ENCODE measurements at places on chromosomes 2 and 18. TPM values are rescaled to one million over a fixed set of nuclear protein-coding genes. Genes with fewer than 3 reads are reported as not detected.
A peak's percentile ranks its signal among the peaks of the same experiment; 100 is the strongest.

DNA sequence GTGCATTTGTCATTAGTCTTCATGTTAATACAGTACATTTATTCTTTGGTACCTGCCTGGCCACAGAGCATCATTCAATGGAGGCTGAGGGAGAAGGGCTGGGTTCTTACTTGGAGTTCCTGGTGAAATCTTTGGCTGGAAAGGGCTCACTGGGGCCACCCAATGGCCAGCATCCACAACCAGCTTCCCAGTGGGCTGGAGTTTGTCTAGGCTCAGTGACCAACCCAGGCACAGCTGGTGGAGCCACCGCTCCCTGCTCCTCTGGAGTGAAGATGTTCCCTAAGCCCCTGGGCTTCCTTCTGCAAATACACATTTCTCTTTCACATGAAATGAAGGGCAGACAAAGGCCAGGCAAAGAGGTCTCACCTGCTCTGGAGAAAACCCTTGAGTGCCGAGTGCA lies 34.4 kb downstream of the EHD3 start:
- DNase-seq, result no peak

DNA sequence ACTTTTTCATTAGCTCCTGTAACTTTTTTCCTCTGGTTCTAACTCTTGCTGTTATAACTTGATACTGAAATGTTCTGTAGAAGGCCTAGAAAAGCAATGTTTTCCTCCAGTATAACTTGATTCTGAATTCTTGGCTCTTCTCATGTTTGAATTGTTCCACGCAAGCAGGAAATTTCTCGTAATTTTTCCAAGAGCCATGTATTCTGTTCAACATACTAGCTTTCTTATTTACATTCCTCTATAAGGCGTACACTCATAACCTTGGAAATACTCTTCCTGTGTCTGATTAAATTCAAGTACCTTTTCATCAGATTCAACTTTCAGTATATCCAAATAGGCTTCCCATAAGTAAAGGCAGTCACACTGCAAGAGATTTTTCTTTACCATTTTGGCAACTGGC lies 109.1 kb downstream of the SMAD2 start:
- DNase-seq, result no peak

- no peak for DNase-seq
These were observed 36.8 kb upstream of the LCLAT1 start for GRCh38 chr2:30410217-30410616.

GRCh38 chr18:69974365-69974764 lies 26.7 kb upstream of the CD226 start:
- DNase-seq, result no peak

- DNase-seq, result no peak
These were observed 102.6 kb upstream of the SMIM21 start for GRCh38 chr18:75530118-75530517.

- no peak for DNase-seq
These were observed 19.3 kb upstream of the CD302 start for GRCh38 chr2:159817283-159817682.

DNA sequence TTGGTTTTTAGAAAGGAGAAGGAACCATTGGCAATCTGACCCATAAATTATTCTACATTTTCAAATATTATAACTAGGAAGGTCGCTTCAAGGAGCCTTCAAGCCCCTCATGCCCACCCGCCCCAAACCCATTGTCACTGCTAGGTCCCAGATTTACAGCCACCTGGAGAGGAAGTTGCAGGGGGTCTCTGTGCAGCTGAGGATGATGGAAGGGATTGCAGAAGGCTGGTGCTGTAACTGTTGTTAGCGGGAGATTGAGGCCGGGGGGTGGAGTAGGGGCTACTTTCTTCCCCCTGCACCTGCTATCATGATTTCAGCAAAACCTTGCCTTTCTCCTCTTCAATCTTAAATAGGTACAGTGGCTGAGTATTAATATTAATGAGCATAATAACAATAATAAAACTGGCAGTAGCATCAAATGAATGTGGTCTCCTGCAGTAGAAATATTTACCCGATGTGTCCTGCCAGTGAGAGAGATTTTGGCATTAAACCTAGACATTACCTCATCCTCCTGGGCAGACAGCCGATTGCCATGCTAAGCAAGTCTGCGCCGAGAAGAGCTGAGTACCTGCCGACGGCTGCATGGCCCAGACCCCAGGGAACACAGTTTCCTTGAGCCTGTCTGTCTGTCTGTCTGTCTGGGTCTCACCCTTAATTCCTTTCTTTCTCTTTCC lies 225.4 kb downstream of the FAM210A start:
- DNase-seq, result no peak

DNA sequence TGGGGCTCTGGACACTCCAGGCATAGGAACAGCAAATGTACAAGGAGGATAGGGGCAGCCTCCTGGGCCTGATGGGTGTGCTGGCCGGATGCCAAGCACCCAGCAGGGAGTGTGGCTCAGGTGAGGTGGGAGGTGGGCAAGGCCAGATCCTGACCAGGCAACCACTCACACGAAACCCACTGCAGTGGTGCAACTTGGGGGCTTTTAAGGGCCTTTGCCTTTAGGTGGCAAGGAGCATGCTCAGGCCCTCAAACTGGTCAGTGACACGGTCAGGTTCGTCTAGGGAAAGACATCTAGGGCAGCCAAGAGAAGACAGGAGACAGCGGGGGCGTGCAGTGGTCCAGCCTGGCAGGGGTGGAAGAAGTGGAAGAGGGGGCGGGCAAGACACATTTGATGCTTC lies 18.4 kb upstream of the TEX51 start:
- DNase-seq, result no peak

GRCh38 chr2:230772156-230772555 lies 59.5 kb downstream of the CAB39 start:
- DNase-seq, result no peak

DNA sequence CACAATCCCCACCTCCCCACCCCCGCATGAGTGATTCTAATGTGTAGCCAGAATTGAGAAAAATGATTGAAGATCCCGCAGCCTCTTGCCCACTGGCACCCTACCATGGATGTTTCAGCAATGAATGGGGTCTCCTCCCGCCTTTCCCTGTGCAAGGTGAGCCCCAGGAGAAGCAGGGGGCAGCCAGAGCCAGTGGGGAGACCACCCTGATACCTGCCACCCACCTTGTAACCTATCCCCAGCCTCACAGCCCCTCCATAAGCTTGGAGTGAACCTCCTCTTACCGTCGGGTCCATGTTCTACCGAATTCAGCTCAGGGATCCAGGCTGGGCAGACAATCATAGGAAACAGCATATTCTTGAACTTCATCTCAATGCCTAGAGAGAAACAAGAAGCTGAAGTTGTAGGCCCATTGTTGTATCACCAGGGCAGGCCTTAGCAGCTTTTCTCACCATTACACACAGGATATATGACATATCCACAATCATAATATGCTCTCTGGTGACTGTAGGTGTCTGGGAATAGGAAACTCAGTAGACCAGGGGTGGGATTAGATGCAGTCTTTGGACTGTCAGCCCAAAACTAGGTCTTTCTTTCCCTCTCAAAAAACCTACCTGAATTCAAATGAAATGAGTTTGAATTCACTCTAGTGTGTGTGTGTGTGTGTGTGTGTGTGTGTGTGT lies 30.9 kb downstream of the XDH start:
- DNase-seq, result no peak

- peak; percentile 52 for DNase-seq
These were observed 743 bp downstream of the XPO1 start for GRCh38 chr2:61537277-61537949.

DNA sequence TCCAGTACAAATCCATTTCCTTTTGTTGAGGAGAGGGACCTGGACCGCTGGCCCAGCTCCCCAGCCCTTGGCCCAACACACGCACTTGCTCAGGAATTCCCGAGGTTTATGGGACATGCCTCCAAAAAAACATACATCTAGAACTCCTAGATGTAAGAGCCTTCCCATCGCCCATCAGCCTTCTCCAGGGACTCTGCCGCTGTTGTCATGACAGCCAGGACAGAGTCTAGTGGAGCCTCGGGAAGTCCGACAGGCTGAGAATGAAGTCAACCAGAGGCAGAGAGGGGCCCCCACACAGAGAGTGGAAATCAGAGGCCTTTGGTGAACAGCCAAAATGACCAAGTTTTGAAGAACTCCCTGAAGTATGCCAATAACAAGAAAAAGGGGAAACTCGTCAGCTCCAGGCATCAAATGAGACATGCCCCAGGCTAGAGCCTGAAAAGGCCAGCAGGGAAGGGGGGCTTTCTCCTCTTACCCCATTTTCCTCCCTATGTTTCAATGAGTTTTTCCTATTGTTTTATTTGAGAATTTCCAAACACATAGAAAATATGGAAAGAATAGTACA lies 43.2 kb upstream of the CAB39 start:
- DNase-seq, result no peak

- peak; percentile 73 for DNase-seq
These were observed 78.1 kb downstream of the AAK1 start for GRCh38 chr2:69565431-69565839.

DNA sequence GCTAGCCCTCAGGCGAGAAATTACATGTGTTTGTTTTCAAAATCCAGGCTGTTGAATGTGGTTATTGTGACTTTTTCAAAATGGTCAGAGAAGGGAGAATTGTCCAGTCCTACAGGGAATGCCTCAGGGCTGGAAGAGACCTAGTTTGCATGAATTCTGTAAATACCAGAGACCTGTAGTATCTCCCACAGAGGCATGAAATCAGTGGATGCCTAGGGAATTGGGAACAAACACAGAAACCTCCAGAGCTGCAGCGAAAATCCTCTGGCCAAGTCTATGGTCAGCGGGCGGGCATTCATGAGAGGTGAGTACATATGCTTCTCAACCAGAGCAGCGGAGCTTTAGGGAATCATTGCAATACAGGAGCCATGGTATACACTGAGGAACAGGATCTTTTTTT lies 1596.5 kb upstream of the NXPH2 start:
- peak; percentile 2 for DNase-seq

DNA sequence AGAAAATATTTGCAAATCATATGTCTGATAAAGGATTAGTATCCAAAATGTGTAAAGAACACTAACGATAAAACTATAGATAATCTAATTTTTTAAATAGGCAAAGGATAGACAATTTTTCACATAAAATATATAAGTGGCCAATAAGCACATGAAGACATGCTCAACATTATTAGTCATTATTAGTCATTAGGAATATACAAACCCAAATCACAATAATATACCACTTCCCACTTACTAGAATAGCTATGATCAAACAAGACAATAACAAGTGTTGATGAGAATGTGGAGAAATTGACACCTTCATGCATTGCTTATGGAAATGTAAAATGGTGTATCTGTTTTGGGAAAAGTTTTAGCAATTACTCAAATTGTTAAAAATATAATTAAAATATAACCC lies 12.6 kb upstream of the MAP2 start:
- no peak for DNase-seq

DNA sequence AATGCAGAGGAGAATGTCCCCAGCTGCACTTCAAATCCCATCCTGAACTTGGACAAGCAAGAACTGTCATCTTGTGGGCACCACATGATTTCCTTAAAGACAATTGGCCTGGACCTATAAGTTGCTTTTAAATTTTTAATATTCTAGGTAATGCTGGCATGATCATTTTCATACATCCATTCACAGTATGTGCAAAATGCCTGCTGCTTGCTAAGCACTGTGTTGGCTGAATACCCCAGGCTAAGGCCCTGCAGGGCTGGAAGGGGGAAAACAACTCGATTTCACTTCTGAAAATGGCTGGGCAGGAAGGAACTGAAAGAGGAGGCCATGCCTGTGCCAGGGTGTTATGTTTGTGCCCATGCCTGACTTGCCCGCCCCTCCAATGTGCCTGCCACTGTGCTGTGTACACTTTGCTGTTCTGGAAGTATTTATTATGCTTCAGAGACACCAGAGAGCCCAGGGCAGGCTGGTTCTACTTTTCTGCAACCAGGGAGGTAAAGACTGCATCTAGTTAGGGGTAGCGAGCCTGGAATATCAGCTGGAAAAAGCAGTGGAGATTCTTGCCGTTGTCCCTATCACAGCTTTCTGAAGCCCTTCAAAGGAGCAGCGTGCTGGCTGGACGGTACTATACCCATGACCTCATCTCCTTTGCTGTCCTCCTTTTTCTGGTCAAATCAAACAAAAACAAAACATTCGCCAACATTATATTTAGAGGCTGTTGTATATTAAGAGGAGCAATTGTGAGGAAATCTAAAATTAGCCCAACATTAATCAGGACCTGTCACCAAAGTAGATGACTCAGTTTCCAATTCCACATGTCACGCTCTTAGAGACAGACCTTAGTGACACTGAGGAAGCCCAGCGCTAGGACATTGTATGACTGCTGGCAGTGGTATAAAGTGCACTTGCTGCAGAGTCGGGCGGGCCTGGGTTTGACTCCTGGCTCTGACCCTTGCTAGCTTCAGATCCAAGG lies 158.1 kb downstream of the DDX1 start:
- no peak for DNase-seq

DNA sequence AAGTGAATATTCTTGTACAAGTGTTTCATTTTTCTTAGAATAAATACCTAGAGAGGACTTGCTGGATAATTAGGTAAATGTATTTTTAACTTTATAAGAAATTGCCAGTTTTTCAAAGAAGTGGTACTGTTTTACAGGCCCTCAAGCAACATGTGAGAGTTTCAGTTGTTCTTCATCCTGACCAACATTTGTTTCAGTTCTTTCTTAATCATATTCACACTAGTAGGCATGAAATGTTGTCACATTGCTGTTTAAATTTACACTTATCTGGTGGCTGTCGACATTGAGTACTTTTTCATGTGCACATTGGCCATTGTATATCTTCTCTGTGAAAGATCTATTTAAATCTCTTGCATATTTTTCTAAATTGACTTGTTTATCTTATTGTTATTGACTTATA lies 178.1 kb downstream of the ACOXL start:
- no peak for DNase-seq

GRCh38 chr18:55283309-55283708 lies 304.7 kb downstream of the TCF4 start:
- DNase-seq, result no peak

GRCh38 chr2:97761192-97761591 lies 47.8 kb downstream of the ZAP70 start:
- DNase-seq, result no peak

GRCh38 chr18:77140030-77140429 lies 7.4 kb upstream of the MBP start:
- no peak for DNase-seq

DNA sequence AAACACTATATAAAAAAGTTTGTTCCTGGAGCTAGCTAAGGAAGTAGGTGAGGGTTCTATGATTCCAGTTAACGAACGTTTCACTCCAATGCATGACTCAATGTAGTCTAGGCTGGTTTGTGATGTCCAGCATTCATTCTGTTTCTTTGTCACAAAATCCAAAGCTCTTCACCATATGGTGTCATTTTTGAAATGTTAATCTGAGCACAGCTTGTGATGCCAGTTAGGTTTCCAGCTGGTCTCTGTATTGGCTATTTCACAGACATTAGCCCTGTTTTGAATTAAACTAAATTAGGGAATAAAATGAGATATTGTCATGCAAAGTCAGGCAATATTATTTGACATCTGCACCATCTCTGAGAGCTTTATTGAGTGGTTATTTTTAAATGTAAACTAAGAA lies 159.4 kb downstream of the RBM43 start:
- DNase-seq, result no peak

DNA sequence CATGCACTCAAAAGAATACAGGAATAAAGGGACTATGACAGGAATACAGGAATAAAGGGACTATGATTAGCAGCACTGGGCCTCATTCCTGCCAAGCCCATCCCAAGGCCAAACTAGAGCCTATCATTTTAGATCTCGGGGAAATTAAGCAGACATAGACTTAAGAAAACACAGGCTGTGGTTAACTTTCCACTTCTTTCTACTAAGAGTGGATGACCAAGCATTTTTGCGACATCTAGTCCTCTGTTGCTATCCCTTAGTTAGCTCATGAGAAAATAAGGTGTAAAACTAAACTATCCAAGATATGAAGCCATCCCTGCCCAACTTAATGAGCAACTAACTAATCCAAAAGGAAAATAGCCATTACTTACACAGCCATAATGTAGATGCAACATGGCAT lies 5.9 kb downstream of the LYPD1 start:
- DNase-seq, result no peak

The RNU2-63P gene
- 19.4 TPM for total RNA-seq

The SLC14A1 gene
- not detected for total RNA-seq

The MOB4 gene
- total RNA-seq, result 31.1 TPM

Measured in Caco-2 (cell line).